ENCODE measurements at places on chromosomes 12 and 14.

- DNase-seq: no peak
Observed at GRCh38 chr12:39240587-39240986, 202.3 kb downstream of the KIF21A start.

- no peak for DNase-seq
Observed at GRCh38 chr14:52058341-52058740, 10.5 kb downstream of the NID2 start.

- DNase-seq: no peak
Observed at GRCh38 chr12:122981036-122981471, 573 bp downstream of the ARL6IP4 start.

GRCh38 chr12:118536306-118536906, 160.1 kb downstream of the SUDS3 start:
- no peak for DNase-seq

DNA sequence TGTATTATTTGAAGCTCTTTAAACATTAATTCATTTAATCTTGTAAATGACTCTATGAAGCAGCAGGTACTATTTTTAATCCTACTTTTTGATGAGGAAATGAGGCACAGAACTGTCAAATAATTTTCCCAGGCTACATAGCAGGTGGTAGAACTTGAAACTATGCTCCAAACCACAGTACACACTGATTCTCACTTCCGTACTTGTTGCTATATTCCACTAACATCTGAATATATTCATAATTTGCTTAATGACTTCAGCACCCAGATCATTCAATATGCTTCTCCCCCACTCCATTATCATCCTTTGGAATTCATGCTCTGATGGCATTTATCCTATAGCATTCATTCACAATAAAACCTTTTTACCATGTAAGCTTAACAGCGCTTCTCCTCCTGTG, 4.9 kb downstream of the ERGIC2 start:
- DNase-seq: no peak

GRCh38 chr14:52485350-52485960, 66.8 kb downstream of the TXNDC16 start:
- no peak for DNase-seq

DNA sequence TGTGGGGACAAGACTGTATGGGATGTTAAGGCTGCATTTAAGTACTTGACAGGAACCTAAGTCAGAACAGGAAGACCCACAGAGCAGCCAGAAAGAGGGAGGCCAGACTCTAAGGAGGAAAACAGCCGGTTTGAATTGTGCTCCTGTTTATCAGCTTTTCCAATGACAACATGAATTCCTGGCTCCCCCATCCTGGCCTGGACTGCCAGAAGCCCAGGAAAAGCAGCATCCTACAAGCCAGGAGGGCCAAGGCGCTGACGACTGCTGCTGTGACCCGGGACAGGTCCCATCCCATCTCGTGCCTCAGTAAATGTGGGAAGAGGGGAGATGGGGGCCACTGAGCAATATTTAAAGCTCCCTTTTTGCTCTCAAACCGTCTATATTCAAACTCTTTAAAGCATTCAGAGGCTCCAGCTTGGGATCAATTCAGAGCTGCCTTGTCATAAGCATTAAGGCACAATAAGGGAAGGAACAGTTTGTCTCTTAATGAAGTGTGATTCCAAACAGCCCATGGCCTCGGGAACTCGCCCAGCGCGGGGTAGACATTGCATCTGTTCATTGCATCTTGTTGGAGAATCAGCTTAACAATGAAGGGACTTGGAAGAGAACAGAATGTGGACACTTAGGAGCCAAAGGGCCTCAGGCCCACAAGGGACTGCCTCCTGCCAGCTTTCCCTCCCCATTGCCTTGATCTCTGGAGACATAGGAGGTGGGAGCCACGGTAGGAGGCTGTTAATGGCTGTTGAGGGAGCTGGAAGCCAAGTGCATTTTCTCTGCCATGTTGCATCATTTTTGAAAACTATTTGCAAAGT, 49.6 kb downstream of the CMKLR1 start:
- DNase-seq: no peak

DNA sequence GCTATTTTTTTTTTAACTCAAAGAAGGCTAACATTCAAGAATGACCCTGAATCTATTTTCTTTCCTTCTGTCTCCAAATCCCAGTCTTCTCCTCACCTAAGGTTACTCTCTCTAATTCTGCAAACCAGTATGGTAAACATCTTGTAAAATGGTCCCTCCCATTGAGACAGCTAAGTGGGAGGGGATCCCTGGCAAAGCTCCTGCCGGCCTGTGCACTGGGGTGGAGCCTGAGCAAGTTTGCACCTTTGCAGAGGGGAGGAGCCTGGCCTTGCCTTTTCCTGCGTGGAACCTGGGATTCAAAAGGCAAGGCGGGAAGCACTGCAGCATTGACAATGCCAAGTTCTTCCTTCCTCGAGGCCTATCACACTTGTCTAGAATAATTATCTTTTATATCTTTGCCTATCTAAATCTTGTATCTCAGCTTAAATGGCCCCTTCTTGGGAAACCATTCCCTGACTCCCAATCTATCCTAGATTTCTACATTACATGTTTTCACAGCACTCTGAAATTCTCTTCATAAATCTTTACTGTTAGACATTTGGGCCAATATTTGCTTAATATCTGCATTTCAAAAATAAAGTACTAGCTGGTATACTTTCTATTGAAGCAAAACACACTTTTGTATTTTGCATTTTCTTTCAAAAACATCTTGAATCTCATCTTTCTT, 83.0 kb downstream of the EPS8 start:
- DNase-seq: no peak

Data from NCI-H2029 treated with DMSO at 0.1 percent for 48 hours (cell line).